Skin of body (tissue), 3 donors: ENCODE measurements at places on chromosomes 11 and 22. TPM values are rescaled to one million over a fixed set of nuclear protein-coding genes. Genes with fewer than 3 reads are reported as not detected.
A peak's percentile ranks its signal among the peaks of the same experiment; 100 is the strongest.

ZP1 gene
- 0.49 TPM for total RNA-seq

KDM4D gene
- total RNA-seq: 0.59 TPM

- DNase-seq: no peak
These were observed 453.9 kb downstream of the ETS1 start for GRCh38 chr11:128133501-128133900.

TECTA gene
- total RNA-seq: 0.49 TPM

- no peak for DNase-seq
These were observed 9.2 kb upstream of the ANO1 start for GRCh38 chr11:70068950-70069349.

RHOD gene
- total RNA-seq: 11.7 TPM

C11orf86 gene
- not detected for total RNA-seq

GRCh38 chr22:29737251-29738117, 17.7 kb downstream of the CABP7 start:
- DNase-seq: no peak

DNA sequence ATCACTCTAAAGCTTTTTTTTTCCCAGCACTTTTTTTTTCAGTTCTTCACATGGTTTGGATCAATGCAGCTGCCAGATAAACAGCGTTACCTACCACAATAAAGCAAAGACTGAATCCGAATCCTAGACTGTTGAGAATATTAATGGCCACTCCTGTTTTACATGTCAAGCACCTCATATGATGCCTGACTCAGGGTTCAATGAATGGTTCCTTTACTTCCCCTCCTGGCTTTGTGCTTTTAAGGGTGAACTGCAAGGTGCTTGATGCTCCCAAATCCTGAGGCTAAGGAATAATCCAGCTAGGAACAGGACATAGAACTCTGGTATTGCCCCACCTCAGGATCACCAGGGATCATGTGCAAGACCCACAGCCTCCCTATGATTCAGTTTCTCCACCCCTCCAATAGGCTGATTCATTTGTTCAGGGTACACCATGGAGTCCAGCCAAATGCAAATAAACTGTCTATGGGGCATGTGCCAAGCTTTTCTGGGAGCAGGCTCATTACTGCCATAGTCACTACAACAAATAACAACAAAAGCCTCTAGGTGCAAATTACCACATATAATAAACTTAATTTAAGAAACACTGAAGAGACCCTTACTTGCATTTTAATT, 104.3 kb downstream of the GAB2 start:
- DNase-seq: no peak

INS gene
- not detected for total RNA-seq

DNA sequence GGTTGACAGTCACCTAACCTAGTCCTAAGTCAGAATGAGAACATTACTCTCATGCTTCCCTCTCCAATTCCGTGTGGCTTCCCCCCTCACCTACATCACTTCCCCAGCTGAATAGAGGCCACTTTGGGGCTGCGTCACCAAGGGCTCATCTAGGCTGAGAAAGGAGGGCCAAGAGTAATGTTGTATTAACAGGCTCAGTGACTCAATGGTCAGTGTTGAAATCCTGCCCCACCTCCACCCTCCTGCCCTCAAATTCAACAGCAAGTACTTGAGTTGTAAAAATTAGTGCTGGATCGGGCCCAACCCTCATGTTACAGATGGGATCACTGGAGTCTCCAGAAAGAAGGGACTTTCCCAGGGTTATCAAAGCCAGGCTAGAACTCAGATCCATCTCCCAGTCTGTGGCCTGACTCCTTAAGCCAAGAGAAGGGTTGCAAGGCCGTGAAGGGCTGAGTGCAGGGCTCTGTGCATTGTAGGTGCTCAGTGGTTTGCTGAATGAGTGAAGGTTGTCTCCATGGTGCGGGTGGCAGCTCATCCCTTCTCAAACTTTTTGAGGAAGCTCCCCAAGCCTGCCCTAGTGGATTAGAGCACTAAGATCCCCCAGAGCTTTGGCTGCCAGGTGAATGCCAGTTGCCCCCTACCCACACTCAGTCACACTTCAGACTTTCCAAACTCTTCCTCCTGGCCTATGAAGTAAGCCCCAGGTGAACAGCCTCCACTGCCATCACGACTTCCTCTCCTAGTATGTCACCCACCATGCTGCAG, 3.2 kb downstream of the DGAT2 start:
- DNase-seq: no peak

DNA sequence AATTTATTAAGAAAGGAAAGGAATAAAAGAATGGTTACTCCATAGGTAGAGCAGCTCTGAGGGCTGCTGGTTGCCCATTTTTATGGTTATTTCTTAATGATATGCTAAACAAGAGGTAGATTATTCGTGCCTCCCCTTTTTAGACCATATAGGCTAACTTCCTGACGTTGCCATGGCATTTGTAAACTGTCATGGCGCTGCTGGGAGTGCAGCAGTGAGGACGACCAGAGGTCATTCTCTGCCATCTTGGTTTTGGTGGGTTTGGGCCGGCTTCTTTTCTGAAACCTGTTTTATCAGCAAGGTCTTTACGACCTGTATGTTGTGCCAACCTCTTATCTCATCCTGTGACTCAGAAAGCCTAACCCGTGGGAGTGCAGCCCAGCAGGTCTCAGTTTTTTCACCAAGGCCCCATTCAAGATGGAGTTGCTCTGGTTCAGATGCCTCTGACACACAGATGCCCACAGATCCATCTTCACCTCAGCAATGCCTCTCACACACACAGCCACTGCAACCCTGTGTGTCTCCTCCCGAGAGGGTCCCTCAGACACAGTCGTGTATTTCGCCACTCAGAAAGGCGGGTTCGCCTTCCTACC, 16.4 kb upstream of the JAM3 start:
- no peak for DNase-seq

PGA4 gene
- 3.5 TPM for total RNA-seq

C11orf16 gene
- not detected for total RNA-seq

GRCh38 chr22:24827296-24827695, 21.3 kb downstream of the SGSM1 start:
- DNase-seq: no peak

GRCh38 chr11:69280994-69281393, 13.0 kb upstream of the MYEOV start:
- DNase-seq: peak; percentile 15

CENPM gene
- total RNA-seq: 8.4 TPM

KLHDC7B gene
- 0.30 TPM for total RNA-seq

IGSF9B gene
- total RNA-seq: 2.0 TPM

GRCh38 chr11:131691181-131692041, 321.0 kb downstream of the NTM start:
- DNase-seq: no peak

CWF19L2 gene
- 23.0 TPM for total RNA-seq

DNA sequence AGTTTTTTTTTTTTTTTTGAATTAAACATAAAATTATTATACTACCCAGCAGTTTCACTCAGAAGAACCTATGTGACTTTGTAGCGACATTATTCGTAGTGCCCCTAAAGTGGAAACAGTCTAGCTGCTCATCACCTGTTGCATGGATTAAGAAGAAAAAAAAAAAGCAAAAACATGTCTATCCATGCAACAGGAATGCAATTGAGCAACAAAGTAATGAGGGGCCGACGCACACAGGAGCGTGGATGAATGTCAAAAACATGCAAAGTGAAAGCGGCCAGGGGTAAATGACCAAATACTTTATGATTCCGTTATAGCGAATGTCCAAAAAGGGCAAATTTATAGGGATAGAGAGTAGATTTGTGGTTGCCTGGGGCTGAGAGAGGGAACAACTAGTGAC, 16.3 kb downstream of the MYO18B start:
- no peak for DNase-seq

GRCh38 chr22:49289822-49290679, 537.6 kb downstream of the BRD1 start:
- DNase-seq: no peak

GRCh38 chr11:11451501-11452005, 98.5 kb upstream of the CSNK2A3 start:
- no peak for DNase-seq

ANKK1 gene
- 1.6 TPM for total RNA-seq

DNA sequence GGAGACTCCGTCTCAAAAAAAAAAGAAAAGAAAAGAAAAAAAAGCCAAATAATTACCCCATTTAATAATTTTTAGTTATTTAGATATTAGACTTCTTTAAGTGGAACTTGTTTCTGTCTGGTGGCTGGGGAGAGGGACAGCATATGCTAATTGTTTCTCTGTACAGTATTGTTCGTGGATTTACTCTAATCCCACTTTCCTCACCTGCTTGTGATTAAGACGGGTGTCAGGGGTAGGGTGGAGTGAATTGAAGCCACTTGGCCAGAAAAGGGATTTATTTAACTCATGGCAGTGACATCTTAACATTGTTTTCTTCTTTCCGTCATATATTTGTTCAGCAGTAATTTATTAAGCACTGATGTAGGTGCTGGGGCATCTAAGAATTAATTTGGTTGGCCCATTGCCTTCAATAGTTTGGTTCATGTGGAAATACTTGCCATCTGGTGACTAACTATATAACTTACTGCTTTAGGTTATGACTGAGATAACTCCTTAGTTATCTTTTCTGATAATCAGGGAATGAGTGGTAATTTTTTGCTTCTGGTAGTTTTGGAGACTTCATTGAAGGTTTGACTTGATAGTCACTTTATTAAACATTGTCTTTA, 4.6 kb downstream of the TNRC6B start:
- DNase-seq: no peak

- DNase-seq: no peak
These were observed 19.7 kb upstream of the DNAJB13 start for GRCh38 chr11:73931039-73931645.

SMDT1 gene
- 21.2 TPM for total RNA-seq

DNA sequence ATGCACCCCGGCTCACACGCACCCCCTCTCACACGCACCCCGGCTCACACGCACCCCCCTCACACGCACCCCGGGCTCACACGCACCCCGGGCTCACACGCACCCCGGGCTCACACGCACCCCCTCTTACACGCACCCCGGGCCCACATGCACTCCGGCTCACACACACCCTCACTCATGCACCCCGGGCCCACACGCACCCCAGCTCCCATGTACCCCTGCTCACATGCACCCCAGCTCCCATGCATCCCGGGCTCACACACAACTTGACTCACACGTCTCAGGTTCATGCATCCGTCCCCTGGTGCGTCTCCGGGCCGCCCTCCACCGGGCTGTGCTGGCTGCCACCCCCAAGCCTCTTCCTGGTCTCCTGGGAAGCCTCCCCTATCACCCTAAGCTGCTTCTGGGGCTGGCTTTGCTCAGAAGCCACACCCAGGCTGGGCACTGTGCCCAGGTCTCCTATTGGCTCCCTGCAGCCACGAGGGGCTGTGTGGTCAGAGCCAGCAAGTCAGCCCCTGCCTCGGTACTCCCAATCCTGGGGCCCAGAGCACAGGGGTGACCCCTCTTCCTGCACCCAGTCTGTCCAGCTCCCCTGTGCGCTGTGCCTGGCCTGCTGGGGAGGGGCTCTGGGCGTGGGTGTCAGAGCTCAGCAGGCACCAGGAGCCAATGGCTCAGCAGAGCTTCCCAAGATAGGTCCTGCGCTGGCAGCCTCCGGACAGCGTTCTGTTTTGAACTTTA, 16.9 kb downstream of the TSPAN4 start:
- peak; percentile 37 for DNase-seq

DNA sequence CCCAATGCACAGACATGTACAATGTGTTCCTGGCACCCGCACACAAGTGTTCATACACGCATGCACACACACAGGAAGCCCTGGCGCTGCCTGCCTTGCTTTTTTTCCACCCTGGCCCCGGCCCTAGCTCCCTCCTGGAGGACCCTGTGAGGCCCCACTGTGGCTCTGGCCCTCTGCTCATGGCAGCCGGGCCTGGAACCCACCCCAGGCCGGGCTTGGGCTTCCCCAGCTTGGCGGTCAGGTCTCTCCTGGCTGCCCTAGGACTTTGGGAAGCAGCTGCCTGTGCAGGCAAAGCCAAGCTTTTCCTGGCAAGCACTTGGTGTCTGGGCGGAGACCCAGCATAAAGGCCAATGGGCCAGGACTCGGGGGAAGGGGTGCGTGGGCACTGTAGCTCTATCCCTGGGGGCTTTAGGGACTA, 30.5 kb downstream of the CD82 start:
- DNase-seq: no peak

DNA sequence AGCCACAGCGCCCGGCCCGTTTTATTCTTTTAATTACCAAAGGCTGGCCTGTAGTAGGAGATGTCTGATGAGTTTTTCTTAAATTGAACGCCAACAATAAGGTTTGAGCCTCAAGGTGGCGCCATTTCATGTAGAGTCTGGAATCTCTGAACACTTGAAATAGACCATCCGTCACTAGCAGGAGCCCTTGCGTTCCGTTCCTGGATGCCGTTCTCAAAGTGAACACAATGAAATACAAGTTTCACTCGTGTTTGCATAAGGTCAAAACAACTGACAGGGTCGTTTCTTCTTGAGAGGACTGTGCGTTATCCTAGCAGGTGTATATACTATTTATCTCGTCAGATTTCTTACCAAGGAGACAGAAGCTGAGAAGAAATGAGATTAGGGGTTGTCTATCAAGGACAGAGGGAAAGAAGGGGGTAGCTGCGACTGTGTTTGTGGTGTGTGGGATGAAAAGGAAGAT, 18.7 kb upstream of the SCGB1D1 start:
- peak; percentile 57 for DNase-seq

GRCh38 chr22:23240639-23241389, 60.5 kb downstream of the BCR start:
- DNase-seq: no peak

SCGB1C1 gene
- total RNA-seq: not detected

KCTD17 gene
- total RNA-seq: 11.7 TPM

- no peak for DNase-seq
These were observed 161.6 kb upstream of the BDNF start for GRCh38 chr11:27861706-27862430.

TMEM121B gene
- total RNA-seq: 0.39 TPM

DNA sequence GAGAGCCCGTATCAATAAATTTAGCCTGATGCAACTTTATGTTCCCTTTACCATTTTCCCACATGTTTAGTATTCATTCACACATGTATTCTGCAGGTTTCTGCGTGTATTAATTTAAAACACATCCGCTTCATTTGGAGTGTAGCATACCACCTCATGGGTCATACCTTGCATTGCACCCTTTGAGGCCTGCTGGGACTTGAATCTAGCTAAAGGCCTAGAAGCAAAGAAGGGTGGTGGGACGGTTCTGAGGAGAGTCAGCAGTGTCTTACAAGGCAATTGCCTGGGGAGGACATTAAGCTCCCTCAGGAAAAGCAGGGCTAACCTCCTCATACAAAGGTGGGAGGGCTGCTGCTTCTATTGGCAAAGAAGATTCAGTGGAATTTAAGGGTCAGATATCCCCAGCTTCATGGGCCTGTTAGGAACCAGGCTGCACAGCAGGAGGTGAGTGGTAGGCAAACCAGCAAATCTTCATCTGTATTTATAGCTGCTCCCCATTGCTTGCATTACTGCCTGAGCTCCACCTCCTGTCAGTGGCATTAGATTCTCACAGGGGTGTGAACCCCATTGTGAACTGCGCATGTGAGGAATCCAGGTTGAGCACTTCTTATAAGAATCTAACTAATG, 15.9 kb upstream of the SNX19 start:
- DNase-seq: no peak

DNA sequence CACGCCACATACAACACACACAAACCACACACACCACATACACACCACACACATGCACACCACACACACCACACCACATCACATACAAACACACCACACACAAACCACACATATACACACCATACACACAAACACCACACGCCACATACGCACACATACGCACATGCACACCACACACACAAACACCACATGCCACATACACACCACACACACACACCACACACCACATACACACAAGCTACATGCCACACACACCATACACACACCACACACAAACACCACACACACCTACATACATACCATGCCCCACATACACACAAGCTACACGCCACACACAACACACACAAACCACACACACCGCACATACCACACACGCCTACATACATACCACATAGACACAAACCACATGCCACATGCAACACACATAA, 15.7 kb upstream of the TH start:
- DNase-seq: no peak
